HEK293T (cell line): ENCODE measurements at places on chromosomes 5 and 9.
A peak's percentile ranks its signal among the peaks of the same experiment; 100 is the strongest.

- DNase-seq, result no peak
Observed at GRCh38 chr9:26415528-26415927, 477.1 kb downstream of the CAAP1 start.

DNA sequence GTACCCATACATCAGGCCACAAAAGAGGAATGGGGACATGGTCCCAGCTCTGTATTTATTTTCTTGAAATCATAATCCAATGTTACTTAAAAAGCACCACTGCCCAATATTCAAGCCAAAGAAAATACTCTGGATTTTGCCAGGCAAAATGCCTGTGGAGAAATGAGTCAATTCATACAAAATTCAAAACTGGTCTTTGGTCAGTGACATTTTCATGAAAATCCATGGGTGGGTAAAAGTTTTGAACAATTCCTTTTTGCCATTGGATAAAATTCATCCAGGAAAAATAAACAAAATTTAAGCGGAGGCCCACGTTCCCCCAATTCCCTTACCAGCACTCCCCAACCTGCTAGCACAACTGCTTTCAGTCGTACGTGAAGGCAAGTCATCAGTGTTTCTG lies 186.2 kb downstream of the GLIS3 start:
- no peak for DNase-seq

DNA sequence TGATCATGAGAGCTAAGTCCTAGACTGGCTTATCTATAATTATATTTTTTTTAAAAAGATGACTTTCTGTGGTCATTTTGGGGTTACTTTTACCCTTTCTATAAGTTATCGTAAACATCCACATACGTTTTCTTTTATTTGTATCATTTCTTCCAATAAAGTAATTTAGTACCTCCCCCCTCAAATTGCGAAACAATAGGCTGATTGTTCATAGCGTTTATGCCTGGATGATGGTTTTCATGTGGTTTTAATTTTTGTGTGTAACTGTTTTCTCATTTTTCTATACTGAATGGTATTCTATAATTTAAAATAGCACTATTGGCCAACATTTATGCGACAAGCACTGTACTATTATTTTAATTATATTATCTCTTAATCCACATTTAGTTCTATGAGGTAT lies 44.5 kb downstream of the SMC5 start:
- DNase-seq, result no peak

GRCh38 chr5:122237906-122238305 lies 74.1 kb upstream of the SNCAIP start:
- no peak for DNase-seq

GRCh38 chr5:168877132-168877892 lies 298.1 kb upstream of the PANK3 start:
- DNase-seq, result no peak

GRCh38 chr5:127206320-127207113 lies 84.1 kb upstream of the MEGF10 start:
- no peak for DNase-seq

- no peak for DNase-seq
Observed at GRCh38 chr5:83925321-83925954, 204.8 kb upstream of the HAPLN1 start.

- no peak for DNase-seq
Observed at GRCh38 chr9:15262581-15262980, 44.4 kb downstream of the TTC39B start.

- no peak for DNase-seq
Observed at GRCh38 chr5:68440651-68441050, 225.1 kb downstream of the PIK3R1 start.

DNA sequence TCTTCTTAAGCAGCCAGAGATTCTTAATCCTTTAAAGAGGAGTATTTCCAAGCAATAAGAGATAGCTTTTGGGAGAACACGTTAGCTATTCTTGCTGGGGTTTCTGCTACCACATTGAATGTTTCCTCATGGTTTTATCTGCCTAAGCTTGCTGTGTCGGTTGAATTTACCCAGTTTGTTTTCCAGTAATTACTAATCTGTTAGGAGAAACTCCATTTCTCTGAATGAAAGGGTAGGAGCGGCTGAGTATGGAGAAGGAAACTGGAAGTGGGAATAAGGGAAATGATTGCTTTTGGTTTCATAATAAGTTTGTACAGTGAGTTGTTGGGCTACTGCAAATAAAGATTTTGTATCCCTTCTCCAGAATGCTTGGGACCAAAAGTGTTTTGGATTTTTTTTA lies 1.2 kb downstream of the JAK2 start:
- DNase-seq, result no peak

DNA sequence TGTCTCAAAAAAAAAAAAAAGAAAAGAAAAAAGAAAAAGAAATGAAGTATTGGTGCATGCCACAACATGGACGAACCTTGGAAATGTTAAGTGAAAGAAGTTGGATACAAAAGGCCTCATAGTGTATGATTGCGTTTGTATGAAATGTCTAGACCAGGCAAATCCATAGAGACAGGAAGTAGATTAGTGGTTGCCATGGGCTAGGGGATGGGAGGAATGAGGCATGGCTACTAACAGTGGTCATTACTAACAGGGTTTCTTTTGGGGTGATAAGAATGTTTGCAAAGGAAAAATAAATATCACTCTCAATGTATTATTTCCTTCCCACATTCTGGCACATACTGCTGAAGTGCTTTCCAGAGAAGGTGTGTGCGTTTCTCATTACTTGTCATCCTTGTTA lies 44.1 kb downstream of the UGCG start:
- no peak for DNase-seq

DNA sequence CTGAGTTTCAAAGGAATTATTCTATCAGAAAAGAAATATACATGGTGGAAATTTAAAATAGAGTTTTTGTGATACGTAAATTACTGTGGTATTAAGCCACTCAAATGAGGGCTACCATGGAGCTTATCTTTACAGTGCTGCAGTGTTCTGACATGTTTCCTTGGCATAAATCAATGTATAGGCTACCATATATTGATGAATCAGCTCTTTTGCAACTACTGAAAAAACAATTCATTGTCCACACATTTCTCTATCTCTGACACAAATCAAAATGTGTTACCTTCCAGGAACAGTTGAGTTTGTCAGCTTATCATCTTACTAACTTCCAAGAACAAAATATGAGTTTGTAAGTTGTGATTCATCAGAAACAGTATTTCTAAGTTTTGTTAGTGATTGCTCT lies 140.3 kb upstream of the CDH18 start:
- DNase-seq, result no peak

- no peak for DNase-seq
Observed at GRCh38 chr5:150609843-150610584, 30.4 kb upstream of the SYNPO start.

DNA sequence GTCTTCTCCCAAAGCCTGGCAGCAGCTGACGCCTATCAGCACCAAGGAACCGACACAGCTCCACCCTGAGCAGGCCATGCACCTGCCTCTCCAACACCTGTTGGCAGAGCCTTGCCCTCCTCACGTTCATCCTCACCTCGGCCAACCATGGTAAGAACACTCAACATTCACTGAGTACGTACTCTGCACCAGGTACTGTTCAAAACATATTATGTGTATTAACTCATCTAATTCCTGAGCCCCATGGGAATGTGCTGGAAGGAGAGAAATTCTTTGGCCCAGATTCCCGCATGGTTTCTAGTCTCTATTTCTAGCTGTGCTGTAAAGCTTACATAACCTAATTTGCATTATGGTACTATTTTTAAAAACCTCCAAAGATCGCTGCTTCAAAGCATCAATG lies 86.1 kb downstream of the GPR21 start:
- DNase-seq, result no peak

- DNase-seq, result no peak
Observed at GRCh38 chr5:178455480-178455835, 134.7 kb downstream of the COL23A1 start.

DNA sequence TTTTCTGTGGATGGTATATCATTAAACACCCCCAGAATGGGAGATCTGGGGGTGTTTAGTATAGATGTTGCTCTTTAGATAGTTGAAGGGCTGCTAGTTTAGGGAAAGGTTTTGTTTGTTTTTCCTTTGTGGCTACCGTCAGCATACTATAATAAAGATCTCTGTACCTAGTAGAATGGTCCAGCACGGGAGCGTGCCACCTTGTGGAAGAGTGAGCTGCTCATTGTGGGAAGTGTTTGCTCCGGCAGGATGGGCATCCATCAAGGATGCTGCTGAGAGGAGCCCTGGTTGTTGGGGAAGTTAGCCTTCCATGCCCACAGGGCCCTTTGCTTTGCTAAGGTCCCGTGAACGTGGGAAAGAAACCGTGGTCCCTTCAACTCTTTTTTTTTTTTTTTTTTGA lies 113.1 kb downstream of the LIFR start:
- DNase-seq, result no peak

GRCh38 chr9:130636648-130637020 lies 27.8 kb upstream of the PRDM12 start:
- no peak for DNase-seq

DNA sequence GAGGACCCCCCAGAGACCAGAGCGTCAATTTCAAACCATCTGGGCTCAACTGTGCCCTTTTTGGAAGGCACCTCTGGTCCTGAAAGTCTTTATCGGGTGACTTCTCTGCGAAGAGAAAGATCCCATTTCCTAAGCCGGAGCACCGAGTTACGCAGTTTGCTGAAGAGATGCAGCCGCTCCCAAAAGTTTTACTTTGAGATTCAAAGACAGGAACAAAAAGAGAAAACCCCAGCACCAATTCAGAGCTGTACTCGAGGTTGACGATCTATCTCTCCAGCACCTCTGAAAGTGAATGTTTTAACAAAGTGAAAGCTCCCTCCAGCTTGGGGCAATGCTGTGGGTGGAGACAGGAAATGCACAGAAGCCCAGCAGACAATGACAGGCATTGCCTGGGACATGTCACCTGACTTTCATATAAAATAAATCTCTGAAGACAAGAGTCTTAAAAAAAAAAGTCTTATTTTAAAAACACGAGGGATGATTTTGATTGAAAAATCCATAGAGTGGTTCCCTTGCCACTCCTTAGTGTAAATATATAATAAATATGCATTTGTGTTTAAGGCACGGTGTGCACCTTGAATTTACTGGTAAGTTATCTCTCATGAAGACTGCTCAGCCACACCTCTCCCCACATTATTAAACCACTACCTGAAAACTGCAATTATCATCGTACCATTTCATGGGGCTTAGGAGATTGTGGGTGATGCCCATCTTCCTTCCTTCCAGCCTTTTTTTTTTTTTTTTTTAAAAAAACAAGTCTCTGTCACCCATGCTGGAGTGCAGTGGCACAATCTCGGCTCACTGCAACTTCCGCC lies 79.9 kb downstream of the FNBP1 start:
- no peak for DNase-seq

GRCh38 chr5:74767579-74767913 lies 497 bp downstream of the NSA2 start:
- peak; percentile 39 for DNase-seq

DNA sequence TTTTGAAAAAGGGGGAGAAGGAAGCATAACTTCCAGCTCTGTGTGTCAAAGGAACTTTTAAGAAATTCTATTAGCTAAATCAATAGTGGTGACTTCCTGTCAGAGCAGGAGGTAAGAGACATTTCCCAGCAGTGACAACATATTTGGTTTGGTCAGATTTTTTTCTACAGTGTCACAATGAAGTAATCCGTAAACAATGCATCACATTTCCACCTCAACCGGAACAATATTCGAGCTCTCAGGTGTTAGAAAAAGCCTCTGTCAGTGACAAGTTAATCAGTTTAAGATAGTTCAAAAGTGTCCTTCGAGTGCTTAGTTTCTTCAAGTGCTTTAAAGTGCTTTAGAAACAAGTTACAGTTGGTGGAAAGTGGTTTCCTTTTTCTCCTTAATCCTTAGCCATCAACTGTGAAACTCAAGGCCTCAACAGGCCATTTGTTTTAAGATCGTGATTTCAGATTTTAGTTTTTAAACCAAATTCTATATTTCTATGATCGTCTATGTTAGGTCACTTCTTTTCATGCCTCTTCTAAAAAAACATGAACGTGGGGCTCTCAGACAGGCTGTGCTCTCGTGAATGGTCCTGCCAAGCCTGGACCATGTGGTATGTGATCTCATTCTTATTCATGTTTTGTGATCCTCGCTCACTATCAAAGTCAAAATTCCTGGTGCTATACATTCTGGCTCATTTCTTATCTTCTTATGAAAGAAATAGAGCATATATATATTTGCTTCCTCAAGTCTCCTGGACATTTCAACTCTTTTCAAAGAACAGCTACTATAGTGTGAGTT lies 181.9 kb upstream of the HMHB1 start:
- DNase-seq, result no peak

GRCh38 chr9:129363216-129363873 lies 185.3 kb upstream of the IER5L start:
- DNase-seq, result no peak

GRCh38 chr9:136951541-136952320 lies at the start of gene LCN12:
Gene LCN12 (plus strand): TSS chr9:136952273. CDS start chr9:136952328, 55 bp downstream.
- no peak for DNase-seq

DNA sequence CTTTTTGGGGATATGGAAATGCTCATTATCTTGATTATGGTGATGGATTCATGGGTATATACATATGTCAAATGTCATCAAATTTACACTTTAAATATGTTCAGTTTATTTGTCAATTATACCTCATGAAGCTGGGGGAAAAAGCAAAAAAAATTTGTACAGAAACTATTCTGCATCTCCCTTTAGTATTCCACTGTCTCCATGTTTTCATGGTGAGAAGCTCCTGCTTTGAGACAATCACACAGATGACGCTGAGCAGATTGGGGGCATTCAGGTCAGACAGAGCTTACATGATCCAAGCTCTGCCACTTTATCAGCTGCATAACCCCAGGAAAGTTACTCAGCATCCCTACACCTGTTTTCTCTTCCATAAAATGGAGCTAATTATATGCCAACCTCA lies 101.5 kb downstream of the PLPPR1 start:
- no peak for DNase-seq

DNA sequence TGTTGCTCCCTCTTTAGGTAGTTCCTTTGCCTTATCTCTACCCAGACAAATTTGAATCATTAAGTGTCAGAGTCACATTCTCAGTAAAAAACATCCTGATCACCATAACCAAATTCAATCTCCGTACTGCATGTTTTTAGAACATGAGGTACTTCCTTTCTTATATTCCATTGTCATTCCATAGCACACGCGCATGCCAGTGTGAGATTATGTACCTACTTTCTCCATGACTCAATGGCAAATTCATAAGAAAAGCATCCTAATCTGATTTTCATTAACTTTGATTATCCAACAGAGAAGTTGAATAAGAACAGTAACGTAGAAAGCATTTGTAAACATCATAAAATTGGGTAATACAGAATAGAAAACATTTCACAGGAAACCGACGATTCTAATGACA lies 1118.6 kb upstream of the CDH9 start:
- DNase-seq, result no peak

DNA sequence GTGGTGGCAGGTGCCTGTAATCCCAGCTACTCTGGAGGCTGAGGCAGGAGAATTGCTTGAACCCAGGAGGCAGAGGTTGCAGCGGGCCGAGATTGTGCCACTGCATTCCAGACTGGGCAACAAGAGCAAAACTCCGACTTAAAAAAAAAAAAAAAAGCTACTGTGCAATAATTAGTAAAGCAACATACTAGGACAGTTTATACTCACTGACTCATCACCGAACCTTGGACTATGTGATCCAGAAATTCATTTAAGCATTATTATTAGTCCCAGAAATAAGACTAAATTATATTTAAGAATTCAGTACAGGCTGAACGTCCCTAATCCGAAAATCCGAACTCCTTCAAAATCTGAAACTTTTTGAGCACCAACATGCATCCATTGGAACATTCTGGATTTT lies 37.8 kb downstream of the GOLPH3 start:
- no peak for DNase-seq
